Mesendoderm (in vitro differentiated cells): ENCODE measurements at places on chromosomes 4 and X.
A peak's percentile ranks its signal among the peaks of the same experiment; 100 is the strongest.

DNA sequence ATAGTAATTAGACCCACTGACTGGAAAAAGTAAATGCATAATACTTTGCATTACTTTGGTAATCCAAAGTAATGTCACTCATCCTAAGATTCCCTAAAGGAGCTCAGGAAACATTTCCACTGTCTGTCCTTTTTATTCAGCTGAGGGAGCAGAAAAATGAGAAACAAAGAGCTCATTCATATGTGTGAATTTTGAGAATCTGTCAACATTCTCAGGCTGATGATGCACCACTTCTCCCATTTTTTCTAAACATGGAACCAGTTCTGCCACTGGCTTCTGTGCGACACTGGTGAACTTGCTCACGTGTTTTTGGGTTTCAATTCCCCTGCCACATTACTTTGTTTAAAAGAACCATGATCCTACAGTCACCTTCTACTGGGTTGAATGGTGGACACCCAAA is 28.4 kb upstream of the ADH7 start:
- H3K4me3 ChIP-seq: no peak overlapping the region
- DNase-seq: no peak
- H3K36me3 ChIP-seq: no peaks in the 10 kb centered on the region
- H3K27ac ChIP-seq: no peak overlapping the region
- no peaks in the 10 kb centered on the region for H3K4me1 ChIP-seq
- no peaks in the 10 kb centered on the region for H3K27me3 ChIP-seq

DNA sequence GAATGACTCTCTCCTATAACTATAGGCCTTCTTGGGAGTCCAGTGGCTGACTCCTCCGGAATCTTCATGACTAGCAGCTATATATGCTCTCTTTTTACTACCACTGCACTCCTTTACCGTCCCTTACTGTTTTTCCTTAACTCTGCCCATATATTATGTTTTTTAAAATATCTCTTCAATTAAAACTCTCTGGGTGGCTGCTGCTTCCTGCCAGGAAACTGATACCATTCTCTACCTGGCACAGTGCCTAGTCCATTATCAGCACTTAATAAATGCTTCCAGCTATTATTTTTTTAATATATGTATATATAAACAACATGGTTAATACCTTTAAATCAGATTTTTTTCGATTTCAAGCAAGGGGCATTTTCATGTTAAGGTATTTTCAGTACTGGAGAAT is 136.6 kb upstream of the FAM47B start:
- H3K36me3 ChIP-seq: no peaks in the 10 kb centered on the region
- H3K27me3 ChIP-seq: no peaks in the 10 kb centered on the region
- no peak overlapping the region for H3K4me3 ChIP-seq
- H3K4me1 ChIP-seq: no peaks in the 10 kb centered on the region
- no peak overlapping the region for H3K27ac ChIP-seq

DNA sequence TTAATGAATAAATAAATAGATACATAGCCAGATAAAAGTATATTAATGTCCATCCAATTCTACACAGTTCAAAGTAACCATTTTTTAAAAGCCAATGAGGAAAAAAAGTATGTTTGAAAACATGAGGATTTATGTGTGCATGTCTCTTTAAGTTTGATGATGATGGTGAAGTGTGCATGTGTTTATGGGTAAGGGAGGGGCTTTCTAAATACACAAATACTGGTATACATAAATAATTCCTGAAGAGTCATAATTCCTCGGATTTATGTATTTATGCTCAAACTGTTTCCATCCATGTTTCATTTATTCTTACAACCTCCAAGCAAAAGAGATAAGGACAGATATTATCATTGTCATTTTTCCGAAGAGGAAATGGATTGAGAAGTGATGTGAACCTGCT is 75.4 kb downstream of the ENOX2 start:
- no peak overlapping the region for H3K27ac ChIP-seq
- no peak for DNase-seq
- H3K4me1 ChIP-seq: no peaks in the 10 kb centered on the region
- H3K4me3 ChIP-seq: no peak overlapping the region

DNA sequence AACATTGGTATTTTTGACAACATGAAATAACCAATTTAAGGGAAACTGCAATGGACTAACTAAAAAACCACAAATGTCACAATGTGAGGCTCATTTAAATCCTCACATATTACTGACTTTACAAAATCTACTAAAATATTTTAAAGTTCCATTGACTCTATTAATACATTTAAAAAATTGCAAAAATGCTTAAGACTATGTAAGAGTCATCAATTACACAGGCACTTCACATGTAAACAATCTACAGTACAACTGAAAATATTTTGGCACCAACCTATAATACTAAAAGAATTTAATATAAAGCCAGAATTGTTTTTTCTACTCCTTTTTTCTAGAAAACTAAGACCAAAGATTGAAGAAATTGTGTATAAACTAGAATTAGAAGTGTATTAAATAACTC is 76.8 kb upstream of the RBMXL3 start:
- H3K4me1 ChIP-seq: no peaks in the 10 kb centered on the region
- no peak for DNase-seq
- no peaks in the 10 kb centered on the region for H3K27me3 ChIP-seq
- H3K27ac ChIP-seq: no peak overlapping the region
- H3K4me3 ChIP-seq: no peak overlapping the region
- no peaks in the 10 kb centered on the region for H3K36me3 ChIP-seq

DNA sequence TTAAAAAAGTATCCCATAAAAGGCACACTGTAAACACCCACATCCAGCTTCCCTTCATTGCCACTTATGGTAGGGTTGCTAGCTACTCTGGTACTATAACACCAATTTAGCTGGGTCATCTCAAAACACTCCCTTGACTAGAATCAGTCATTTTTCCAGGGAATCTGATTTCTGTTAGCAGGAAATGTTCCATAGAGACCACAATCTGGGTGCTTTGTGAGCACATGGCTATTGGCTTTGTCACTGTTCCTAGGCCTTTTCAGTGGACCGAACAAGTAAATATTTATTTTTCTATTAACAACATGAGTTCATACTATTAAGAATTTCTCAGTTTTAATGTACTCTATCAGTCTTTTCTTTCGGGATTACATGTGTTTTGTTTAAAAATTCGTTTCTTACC is 404.7 kb upstream of the GNPDA2 start:
- no peaks in the 10 kb centered on the region for H3K36me3 ChIP-seq
- H3K4me1 ChIP-seq: no peaks in the 10 kb centered on the region
- H3K4me3 ChIP-seq: no peak overlapping the region
- no peak for DNase-seq
- H3K27me3 ChIP-seq: no peaks in the 10 kb centered on the region
- no peak overlapping the region for H3K27ac ChIP-seq

GRCh38 chr4:144968606-144969005 is 129.4 kb downstream of the ANAPC10 start:
- no peak overlapping the region for H3K27ac ChIP-seq
- DNase-seq: peak; percentile 18
- no peaks in the 10 kb centered on the region for H3K4me1 ChIP-seq
- no peak overlapping the region for H3K4me3 ChIP-seq
- H3K36me3 ChIP-seq: no peaks in the 10 kb centered on the region
- no peaks in the 10 kb centered on the region for H3K27me3 ChIP-seq

DNA sequence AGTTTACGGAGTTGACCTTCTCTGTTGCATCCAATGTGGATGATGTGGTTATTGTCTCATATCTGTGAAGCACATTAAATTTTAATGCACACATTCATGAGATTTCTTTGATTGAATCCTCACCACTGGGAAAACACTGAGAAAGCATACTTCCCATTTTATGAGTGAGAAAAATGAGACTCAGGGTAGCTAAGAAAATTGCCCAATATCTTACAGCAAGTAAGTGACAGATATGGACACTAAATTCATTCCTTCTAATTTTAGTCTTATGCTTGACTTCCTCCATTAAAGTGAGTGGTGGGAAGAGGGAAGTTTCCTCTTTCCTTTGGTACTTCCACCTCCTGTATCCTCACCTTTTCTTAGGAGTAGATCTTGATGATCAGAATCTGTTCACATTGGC is 504.8 kb upstream of the BOD1L1 start:
- no peak overlapping the region for H3K4me3 ChIP-seq
- H3K36me3 ChIP-seq: no peaks in the 10 kb centered on the region
- no peaks in the 10 kb centered on the region for H3K27me3 ChIP-seq
- DNase-seq: no peak

- no peaks in the 10 kb centered on the region for H3K4me1 ChIP-seq
- no peak overlapping the region for H3K4me3 ChIP-seq
- H3K27me3 ChIP-seq: no peaks in the 10 kb centered on the region
- DNase-seq: no peak
- H3K27ac ChIP-seq: no peak overlapping the region
- H3K36me3 ChIP-seq: no peaks in the 10 kb centered on the region
Measured at GRCh38 chr4:144574000-144574399, 72.0 kb upstream of the HHIP start.

DNA sequence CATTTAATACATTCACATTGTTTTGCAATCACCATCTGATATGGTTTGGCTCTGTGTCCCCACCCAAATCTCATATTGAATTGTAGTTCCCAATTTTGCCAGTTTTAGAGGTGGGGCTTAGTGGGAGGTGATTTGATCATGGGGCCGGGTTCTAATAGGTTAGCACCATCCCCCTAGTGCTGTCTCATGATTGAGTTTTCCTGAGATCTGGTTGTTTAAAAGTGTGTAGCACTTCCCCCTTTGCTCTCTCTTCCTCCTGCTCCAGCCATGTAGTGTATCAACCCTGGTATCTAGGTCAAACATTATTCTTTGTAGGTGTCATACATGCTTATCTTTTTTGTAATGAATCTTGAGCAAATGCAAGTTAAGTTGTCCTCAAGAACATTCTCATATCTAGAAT is 83.3 kb upstream of the KIT start:
- DNase-seq: no peak
- no peaks in the 10 kb centered on the region for H3K27me3 ChIP-seq
- H3K4me3 ChIP-seq: no peak overlapping the region
- no peaks in the 10 kb centered on the region for H3K36me3 ChIP-seq
- H3K27ac ChIP-seq: no peak overlapping the region
- H3K4me1 ChIP-seq: peaks cover 2% of the 10 kb centered on the region

DNA sequence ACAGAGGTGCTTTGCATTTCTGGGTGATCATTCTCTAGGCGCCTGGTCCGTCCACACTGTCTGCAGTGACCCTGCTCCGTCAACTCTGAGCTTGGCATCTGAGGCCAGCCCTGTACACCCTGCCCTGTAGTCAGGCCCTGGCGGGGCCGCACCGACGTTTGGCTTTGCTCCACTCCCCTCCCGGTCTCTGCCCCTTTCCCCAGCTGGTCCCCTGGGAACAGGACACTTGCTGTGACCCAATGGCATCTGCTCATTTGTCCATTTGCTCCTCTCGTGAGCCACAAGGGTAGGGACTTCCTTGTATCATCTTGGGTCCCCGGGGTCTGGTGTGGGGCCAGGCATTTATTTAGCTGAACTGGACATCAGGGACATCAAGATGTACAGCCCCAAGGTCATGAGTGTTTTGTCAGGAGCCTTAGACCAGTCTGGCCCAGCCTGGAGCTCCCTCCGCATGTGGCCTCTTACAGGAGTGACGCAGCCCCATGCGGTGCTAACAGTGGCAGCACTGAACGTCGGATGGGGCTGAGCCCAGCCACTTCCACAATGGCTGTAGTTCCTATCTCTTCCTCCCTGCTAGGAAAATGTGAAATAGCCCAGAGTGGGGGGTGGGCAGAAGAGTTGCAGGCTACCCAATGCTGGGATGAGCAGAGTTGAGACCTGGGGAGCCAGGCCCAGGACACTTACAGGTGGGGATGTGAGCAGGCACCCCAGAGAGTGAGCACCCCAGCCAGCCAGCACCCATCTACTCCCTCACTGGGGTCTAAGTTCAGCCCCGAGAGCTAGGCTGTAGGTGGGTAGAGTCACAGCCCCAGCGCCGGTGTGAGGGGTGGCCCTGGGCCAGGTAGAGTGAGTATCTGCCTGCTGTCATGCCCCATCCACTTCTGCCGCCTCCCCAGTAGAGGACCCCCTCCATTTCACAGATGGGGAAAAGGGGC is 2.0 kb upstream of the SH3BP2 start:
- H3K27me3 ChIP-seq: no peaks in the 10 kb centered on the region
- H3K27ac ChIP-seq: no peak overlapping the region

GRCh38 chrX:84336646-84337045 is 148.6 kb upstream of the RPS6KA6 start:
- H3K27ac ChIP-seq: no peak overlapping the region
- no peak overlapping the region for H3K4me3 ChIP-seq

DNA sequence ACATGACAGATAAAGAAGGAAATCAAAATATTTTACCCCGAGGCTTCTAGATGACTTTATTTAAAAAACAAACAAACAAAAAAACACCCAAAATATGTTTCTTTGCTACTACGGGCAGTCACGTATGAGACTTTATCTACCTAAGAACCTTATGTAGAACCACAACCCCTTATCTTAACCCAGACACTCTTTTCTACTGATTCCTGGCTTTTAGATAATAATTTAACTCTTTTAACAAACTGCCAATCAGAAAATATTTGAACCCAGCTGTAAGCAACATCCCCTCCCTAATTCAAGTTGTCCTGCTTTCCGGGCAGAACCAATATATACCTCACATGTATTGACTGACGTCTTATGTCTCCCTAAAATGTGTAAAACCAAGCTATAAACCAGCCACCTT is 15.4 kb downstream of the ELOVL6 start:
- H3K4me1 ChIP-seq: peaks cover 6% of the 10 kb centered on the region
- DNase-seq: no peak
- no peaks in the 10 kb centered on the region for H3K36me3 ChIP-seq
- no peak overlapping the region for H3K4me3 ChIP-seq
- no peak overlapping the region for H3K27ac ChIP-seq

- H3K27ac ChIP-seq: no peak overlapping the region
- no peak overlapping the region for H3K4me3 ChIP-seq
Measured at GRCh38 chr4:54902976-54903375, 222.4 kb downstream of the KDR start.

- H3K4me1 ChIP-seq: no peaks in the 10 kb centered on the region
- no peak within 1 kb of the TSS for H3K27ac ChIP-seq
- H3K27me3 ChIP-seq: peaks cover 20% of the 10 kb centered on the region
- no peak within 1 kb of the TSS for H3K4me3 ChIP-seq
- H3K36me3 ChIP-seq: no peaks in the 10 kb centered on the region
Measured at GRCh38 chr4:825971-826330, at the start of gene CPLX1. Gene CPLX1, minus strand, starts transcription at chr4:826129. Its CDS starts 1,607 bp downstream, at chr4:824522.

DNA sequence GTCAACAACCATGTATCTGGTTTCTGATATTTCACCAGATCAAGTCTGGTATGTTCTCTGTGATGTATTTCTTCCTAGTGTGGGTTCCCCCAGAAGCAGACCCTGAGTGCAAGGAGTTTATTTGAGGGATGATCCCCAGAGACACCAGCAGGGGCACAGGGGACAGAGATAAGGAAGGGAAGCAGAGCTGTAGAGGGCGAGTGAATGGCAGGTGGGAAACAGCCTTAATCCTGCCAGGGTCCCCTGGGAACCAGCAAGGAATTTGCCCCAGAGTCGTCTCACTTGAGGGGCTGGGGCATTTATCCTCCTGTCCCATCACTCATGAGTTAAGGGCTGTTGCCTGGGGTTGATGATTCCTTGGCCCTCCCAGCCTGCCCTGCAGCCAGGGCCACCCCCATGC is 206.4 kb upstream of the BCOR start:
- no peak overlapping the region for H3K4me3 ChIP-seq
- H3K4me1 ChIP-seq: no peaks in the 10 kb centered on the region
- DNase-seq: no peak
- H3K27ac ChIP-seq: no peak overlapping the region

GRCh38 chrX:1452516-1453394 is at the start of gene ASMTL:
Gene ASMTL, minus strand, starts transcription at chrX:1452909. Its CDS starts 69 bp downstream, at chrX:1452840.
- no peaks in the 10 kb centered on the region for H3K27me3 ChIP-seq
- peak; percentile 98 for DNase-seq
- H3K4me1 ChIP-seq: no peaks in the 10 kb centered on the region

- peak overlapping the region; percentile 22 for H3K27ac ChIP-seq
- no peaks in the 10 kb centered on the region for H3K36me3 ChIP-seq
- H3K4me1 ChIP-seq: no peaks in the 10 kb centered on the region
- H3K4me3 ChIP-seq: peak overlapping the region; percentile 68
Measured at GRCh38 chr4:102501447-102501696, 213 bp downstream of the NFKB1 start.
